AG08395 (cell line): ENCODE measurements at places on chromosomes 1 and 21.

DNA sequence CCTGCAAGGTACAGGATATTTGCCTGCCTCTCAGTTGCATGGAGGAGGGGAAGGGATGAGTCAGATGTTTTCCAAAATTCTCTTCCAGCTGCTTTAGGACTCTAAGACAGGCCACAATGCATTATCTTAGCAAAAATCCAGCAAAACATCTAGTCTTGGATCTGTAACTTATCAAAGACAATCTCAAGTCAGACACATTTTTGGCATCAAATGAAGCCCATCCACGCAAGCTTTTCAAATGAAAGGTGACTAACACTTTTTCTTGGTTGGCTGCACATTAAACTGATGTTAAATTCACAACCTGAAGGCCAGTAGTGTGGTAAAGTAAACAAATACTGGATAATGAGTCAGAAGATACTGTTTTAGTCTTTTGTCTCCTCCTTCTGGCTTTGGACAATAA is 21.3 kb downstream of the FAM78B start:
- no peak for DNase-seq

GRCh38 chr1:5819391-5820025 is 172.7 kb downstream of the NPHP4 start:
- no peak for DNase-seq

- DNase-seq, result no peak
Observed at GRCh38 chr1:24122776-24123175, 10.8 kb upstream of the MYOM3 start.

DNA sequence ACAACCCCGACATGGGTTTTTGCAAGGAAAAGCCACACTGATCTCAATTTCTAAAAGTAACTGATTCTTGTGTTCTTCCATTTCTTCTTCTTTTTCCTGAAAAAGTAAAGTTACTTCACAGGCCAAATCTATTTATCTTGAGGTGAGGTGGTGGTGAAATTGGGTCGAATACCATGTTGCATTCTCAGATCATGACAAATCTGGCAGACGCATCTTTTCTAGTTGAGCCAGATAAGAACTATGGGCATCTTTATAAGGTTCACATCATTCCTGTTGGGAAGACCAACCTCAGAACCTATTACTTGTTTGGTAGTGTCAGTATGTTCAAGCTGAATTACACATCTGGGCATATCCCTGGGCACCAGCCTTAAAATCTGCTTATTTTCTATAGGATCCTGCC is 78.6 kb upstream of the USP25 start:
- no peak for DNase-seq

- DNase-seq, result no peak
Observed at GRCh38 chr1:28833381-28833780, 21.4 kb downstream of the OPRD1 start.

- no peak for DNase-seq
Observed at GRCh38 chr21:17348357-17348756, 164.5 kb upstream of the CXADR start.

GRCh38 chr1:156836041-156836654 is 19.5 kb upstream of the SH2D2A start:
- DNase-seq, result no peak

DNA sequence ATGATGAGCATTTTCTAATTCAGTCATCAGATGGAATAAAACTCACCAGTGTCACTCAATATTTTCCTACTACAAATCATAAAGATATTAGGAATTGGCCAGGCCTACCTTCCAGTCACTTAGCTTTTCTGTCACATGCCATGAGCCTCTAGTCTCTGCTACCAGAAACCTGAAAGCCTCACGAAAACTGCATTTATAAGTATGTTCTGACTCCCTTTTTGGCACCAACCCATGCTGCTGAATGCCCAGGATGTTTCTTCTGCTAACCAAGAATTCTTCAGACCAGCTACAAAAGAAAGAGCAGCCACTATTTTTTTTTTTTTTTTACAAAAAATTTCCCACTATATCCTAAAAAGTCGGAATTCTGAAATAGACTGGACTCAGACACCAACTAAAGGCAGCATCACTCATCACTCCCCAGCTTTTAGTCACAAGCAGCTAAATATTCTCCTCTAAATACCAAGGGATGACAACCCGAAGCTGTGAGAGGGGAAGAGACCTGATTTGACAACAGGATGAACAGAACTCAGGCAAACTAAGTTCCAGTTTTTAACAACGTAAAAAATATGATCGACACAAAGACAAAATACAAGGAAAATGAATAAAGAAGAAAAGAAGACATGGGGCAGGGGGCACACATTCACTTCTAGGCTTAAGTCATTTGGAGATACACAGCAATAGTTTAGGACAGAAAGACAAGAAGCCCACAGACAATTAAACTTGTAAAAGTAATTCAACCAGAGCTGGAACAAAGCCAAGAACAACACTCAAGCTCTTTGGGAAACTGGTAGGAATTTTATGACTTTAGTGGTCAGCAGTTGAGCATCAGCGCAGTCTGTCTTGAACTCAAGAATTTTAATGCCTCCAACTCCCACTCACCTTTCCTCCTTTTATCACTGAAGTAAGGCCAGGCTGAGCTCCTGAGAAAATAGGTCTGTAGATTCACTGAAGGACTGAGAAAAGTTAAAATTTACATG is 1.7 kb downstream of the DCAF8 start:
- peak; percentile 35 for DNase-seq

GRCh38 chr1:27475720-27476119 is 14.2 kb downstream of the WASF2 start:
- DNase-seq, result no peak

GRCh38 chr21:14771593-14771992 is 225.5 kb upstream of the SAMSN1 start:
- DNase-seq, result no peak

- DNase-seq, result no peak
Observed at GRCh38 chr1:224763126-224763775, 147.1 kb downstream of the CNIH3 start.

GRCh38 chr1:223417444-223417843 is 24.2 kb downstream of the CCDC185 start:
- DNase-seq, result no peak

DNA sequence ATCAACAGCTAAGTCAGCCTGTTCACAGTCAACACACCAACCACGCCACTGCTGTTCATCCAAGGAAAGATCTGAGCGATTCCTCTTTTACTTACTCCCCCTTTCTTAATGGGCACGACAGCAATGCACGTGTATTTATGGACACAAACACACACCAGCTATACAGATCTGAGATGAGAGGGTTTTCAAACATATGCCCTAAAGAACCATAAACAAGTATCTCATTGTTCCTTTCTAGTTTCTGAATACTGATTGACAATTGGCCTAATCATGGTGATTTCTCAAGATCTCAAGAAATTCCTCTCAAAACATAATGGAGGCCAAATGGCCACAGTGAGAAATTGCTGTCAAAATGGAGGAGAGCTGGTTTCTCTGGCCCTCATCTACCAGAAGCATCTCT is 18.0 kb downstream of the TOR3A start:
- no peak for DNase-seq

GRCh38 chr21:28916150-28916893 is 76.4 kb downstream of the LTN1 start:
- no peak for DNase-seq

GRCh38 chr1:13513063-13513894 is 524 bp downstream of the LRRC38 start:
- DNase-seq, result no peak

DNA sequence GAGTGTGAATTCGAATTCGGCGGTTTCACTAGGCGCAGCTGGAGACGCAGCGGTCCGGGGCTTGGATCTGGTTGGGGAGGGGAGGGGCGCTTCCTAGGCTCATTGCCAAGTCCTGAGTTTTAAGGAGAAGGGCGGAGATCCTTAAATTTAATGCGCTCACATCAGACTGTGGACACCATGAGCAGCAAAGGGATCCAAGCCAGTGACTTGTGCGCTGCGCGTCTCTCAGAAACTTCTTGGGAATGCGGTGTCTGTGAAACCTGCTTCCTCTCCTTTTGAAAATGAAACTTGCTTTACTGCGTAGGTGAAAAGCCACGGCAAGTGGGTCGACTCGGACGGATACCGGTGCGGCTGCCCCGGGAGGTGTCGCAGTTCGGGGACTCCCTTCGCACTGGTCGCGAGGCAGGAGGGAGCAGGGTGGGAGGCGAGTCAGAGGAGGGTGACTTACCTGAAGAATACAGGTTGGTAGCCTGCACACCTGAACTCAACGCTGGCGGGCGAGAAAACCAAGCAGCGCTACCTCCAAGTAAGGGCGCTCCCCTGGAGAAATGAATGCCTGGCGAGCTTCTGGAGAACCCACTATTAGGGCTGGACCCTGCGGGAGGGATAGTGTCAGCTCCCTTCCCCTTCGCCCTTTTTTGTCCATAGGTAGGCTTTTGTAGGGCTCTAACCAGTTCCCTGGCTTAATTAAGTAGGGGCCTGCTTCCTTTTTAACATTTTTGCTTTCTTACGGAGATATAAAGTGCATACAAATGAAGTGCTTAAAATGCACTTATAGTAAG is 992 bp downstream of the TENT5C start:
- no peak for DNase-seq

DNA sequence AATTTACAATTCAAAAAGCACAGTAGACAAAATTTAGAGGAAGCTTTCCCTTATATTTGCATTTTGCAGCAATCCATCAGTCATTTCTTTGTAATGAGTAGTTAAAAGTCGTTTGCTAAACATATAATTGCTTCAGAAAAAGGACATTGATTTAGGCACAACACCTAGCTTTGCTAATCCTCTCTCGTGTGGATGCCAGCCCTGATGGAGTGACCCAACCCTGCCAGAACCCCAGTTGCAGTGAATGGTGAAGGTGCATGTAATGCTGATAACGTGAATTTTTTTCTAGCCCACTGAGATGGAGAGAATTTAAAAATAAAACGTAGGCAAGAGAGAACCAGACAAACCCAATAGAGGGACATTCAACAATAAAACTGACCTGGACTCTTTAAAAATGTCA is 263.4 kb downstream of the GRIK1 start:
- DNase-seq, result no peak

DNA sequence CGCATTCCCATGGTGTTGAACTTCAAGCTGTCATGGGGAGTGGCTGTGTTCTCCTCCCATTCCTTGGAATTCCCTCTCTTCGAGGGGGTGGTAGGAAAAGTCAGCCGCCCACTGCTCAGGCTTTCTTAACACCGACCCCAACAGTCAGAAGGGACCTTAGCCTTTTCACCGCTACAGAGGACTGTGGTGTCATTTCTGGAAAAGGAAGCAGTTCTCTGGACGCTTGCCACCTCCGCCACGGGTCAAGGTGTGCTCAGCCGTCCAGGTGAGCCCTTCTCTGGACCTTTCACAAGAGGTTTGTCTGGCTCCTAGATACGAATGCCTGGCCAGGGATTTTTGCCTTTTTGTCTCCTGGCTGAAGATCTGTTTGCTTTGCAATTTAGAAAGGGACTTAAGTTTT is 31.8 kb downstream of the CLIC6 start:
- no peak for DNase-seq

GRCh38 chr1:172895050-172895460 is 155.7 kb downstream of the TNFSF18 start:
- no peak for DNase-seq

- DNase-seq, result no peak
Observed at GRCh38 chr1:218556016-218556415, 210.9 kb downstream of the TGFB2 start.

GRCh38 chr1:178092878-178093493 is 918 bp upstream of the RASAL2 start:
- peak; percentile 6 for DNase-seq

- DNase-seq, result no peak
Observed at GRCh38 chr21:46357335-46357604, 33.3 kb downstream of the PCNT start.

- DNase-seq, result peak; percentile 23
Observed at GRCh38 chr1:86421601-86422280, 2.2 kb upstream of the CLCA2 start.

DNA sequence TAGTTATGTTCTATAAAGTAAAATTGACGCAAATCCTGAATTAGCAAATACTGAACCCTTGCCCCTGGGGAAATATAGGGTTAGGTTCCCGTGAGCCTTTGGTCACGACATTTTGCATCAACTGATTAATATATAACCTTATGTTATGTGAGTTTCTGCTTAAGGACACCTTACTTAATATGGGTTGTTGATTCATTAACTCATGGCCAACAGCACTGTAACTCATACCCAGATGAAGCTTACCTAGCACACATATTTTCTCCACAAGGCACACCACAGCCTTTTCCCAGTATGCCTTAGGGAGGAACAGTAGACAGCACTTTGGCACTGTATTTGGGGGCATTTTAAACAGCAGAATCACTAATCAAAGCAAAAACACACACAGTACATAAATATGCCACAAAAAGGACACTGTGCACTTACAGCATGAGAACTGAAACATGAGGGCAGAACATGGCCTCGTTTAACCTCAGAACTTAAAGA is 15.1 kb downstream of the INAVA start:
- DNase-seq, result no peak

DNA sequence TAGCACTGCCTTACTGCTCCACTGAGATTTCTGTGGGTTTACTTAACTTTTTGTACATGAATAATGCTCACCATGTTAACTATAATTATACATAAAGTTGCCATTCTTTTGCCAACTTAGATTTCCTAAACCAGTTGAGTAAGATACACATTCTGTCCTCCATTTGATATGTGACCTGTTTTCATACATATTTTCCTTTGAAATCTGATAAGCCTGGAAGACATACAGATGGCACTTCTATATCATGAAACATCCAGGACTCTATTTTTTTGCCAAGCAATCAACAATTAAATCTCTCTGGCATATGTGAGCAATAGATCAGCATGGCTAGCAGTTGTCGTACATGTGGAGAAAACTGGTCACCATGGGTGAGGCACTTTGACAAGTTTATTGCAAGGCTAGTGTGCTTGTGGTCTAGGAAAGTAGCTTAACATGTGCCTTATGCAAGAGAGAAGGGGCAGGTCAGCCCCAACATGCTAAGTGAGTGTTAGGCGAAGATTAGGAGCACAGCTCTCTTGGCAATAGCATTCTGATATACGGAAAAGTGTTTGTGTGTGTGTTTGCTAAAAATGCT is 14.2 kb downstream of the PRRX1 start:
- peak; percentile 46 for DNase-seq

- no peak for DNase-seq
Observed at GRCh38 chr1:71835442-71835813, 446.9 kb downstream of the NEGR1 start.

GRCh38 chr1:7482772-7483495 is 288.2 kb upstream of the VAMP3 start:
- DNase-seq, result no peak

- DNase-seq, result no peak
Observed at GRCh38 chr1:217881131-217881543, 250.0 kb downstream of the SPATA17 start.

DNA sequence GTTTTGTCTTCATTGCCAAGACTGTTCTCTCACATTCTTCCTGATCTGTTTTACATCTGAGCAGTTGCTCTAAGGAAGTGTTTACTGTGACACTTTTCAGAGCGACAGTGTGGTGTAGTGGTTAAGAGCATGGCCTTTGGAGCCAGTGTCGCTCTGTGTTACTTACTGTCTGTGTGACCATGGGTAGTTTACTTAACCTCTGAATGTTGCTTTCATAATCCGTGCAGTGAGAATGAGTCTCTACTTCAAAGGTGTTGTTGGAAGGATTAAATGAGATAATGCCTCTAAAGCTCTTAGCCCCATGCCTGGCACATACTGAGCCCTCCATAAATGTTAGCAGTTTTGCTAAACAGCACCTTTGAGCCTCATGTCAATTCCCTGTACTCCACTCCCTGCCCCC is 35.9 kb upstream of the ZFP69B start:
- DNase-seq, result no peak
